Right kidney (tissue), 9 donors: ENCODE measurements at places on chromosomes 13 and 19.

- no peak for DNase-seq
These were observed 379.0 kb downstream of the EFNB2 start for GRCh38 chr13:106156468-106156867.

GRCh38 chr19:50906217-50906616 lies 5.0 kb downstream of the KLK4 start:
- DNase-seq, result no peak

DNA sequence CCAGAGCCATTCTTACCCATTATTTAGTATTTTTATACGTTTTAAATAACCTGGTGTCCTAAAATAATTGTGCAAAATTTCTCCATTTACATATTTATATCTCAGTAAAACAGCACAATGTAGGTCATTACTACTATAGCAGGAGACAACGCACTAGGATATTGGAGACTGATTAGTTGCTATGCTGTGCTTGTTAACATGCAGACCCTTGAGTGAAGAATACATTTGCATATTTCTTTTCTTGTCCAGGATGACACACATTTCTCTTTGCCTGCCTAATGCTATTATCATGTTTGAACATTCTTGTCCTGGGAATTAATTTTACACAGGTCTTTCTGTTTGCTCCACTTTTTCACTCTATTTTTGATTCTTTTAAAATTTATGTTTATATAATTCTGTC lies 823.8 kb upstream of the ATXN8OS start:
- no peak for DNase-seq

DNA sequence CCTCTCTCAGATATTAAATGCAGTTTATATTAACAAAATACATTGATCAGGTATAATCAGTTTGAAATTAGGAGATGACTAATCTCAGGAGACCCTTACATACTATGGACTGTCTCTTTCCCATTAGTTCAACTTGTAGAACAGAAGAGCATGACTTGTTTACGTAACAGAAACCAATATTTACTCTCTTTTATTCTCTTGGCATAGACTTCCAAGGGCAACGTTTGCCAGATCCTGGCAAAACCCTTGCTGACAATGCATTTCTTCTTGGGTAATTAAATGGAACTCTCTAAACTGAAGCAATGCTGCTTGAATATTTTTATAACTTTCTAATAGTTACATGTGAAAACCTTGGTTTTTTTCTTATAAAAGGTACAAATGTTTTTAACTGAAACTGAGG lies 68.3 kb upstream of the MYO16 start:
- no peak for DNase-seq

GRCh38 chr13:27192973-27193372 lies 21.4 kb upstream of the USP12 start:
- DNase-seq, result no peak

GRCh38 chr13:96817336-96817941 lies 176.8 kb downstream of the OXGR1 start:
- DNase-seq, result peak; percentile 11

DNA sequence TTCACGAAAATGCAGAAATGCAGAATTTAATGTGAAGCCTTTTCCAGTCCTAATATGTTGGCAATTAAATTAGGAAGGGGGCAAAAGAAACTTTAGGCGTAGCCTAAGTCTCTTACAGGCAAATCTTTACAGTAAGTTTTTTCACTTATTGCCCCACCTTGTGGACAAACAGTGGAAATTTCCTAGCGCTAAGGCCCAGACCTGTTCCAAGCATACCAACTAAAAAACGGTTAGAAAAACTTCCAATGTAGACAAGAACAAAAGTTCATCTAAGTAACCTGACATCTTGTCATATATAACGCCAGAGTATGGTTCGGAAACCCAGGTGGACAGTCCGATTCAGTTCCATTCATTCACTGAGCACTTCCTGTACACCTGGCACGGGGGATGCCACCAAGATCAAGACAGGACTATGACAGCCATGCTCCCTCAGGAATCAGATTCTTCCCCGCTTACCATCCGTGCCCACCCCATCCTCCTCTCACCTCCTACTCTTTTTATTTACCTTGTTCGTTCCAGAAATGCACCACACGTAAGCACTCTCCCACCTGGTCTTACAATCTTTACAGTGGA lies 4.9 kb downstream of the ZAR1L start:
- peak; percentile 58 for DNase-seq

- DNase-seq, result peak; percentile 59
These were observed 3.5 kb downstream of the LGALS7B start for GRCh38 chr19:38792250-38793111.

- no peak for DNase-seq
These were observed 70.7 kb downstream of the COL4A2 start for GRCh38 chr13:110377826-110378201.

DNA sequence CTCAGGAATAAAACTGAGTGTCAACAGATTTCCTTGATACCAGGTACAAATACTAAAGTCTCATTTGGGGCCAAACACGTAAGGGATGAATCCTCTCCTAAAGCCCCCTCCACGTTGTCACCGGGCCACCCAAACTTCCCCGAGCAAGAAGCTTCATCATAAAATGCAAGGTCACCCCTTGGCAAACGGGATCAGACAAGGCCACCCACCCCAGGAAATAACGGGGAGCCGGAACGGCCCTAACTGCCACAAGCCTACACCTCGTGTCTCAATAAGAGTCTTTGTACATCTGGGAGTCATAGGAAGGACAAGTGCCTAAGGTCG lies 717 bp downstream of the EEF2 start:
- DNase-seq, result no peak

GRCh38 chr19:21496876-21497275 lies 8.5 kb upstream of the ZNF429 start:
- DNase-seq, result no peak

DNA sequence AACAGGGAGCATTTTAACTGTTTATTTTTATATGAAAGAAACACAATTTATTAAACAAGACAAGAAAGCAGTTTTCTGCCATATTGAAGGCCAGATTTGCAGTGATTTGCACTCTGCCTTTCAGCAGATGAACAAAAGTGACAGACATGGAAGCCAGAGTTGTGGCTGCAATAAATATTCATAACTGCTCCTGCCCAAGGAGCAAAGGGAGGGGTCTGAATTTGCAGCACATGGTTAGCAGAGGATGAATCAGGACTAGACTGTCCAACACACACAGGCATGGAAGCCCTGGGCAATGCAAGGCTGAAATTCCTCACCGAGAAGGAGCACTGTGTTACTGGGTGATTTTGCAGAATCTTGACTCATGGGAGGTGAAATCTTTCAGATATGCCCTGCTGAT lies 418.2 kb downstream of the DCT start:
- no peak for DNase-seq

DNA sequence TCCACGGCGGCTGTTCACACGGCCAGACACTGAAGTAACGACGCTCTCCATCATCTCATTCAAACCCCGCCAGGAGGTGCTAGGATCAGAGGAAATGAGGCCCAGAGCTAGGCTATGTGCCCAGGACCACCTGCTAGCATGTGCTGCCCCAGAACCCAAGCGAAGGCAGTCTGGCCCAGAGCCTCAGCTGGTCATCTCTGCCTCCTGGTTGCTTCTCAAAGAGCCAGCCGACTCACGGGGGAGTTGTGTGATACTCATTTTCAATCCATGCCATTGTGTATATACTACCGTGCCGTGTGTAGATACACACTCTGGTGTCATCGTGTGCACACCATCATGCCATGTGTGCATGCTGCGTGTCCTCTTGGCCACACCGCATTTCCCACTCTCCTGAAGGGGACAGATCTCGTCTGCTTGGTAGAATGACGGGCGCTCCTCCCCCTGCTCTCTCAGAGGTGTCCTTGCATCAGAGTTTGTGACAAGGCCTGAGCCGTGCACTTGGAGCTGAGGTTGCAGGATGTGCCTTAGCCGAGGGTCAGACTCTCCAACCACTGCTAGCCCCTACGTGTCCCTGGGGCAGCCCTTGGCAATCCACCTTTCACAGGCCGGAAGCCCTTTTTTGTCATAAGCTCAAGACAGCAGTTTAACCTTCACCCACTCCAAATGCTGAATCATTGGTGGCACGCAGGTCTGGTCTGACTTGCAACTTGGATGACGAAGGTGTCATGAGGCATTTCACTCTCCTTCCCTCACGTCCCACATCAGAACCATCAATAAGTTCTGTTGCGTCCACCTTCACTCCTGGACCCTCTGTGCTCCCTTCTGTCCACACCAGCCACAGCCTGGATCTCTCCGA lies 130.4 kb downstream of the CRYL1 start:
- no peak for DNase-seq

- DNase-seq, result no peak
These were observed 12.6 kb upstream of the NDFIP2 start for GRCh38 chr13:79468402-79468801.

DNA sequence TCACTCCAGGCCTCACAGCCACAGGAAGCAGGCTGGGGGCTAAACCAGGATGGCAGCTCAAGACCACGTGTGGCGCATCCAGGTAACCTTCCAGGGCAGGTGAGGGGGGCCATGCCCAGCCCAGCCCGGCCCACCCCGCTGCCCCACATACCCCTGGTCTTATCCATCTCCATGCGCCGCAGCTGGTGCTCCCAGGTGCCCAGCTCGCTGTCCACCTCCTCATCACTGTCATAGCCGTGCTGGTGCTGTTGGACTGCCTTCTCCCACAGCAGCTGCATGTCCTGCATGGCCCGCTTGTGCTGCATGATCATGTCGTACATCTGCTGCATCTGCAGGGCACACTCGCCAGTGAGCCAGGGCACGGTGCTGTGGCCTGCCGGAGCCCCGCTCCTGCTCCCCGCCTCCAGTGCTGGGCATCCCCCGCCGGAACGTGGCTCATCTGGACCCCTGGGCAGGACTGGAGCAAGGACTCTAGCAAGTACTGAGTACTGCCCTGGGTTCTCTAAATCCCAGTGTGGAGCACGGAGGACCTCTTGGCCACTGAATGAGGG lies 6.0 kb upstream of the TM6SF2 start:
- no peak for DNase-seq

DNA sequence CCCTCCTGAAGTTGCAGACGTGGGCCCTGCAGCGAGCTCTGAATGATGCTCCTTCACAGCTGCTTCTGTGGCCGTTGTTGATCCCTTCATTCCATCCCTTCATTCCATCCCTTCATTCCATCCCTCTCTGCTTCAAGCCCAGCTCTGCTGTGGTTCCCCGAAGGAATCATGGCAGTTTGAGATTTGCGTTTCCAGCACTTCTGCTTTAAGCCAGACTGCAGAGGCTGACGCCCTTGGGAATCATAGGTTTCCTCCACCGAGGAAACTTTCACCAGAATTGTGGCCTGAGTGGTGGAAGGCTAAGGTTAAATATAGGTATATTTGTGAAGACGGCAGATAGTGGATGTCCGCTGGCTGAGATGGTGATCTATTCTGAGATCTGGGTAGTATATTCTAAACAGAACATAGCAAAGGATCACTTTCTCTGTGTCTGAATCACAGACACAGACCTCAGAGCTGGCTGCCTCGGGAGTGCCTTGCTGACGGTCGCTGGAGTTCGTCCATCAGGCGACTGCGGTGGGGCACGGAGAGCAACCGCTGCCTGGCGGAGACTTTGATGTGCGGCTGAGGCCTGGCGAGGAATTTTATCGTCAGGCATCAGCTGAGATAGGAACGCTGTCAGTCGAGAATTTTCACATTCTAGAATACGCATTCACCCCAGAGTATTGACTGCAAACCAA lies 42.8 kb upstream of the DCUN1D2 start:
- no peak for DNase-seq

- peak; percentile 51 for DNase-seq
These were observed 7.1 kb downstream of the SPRED3 start for GRCh38 chr19:38395381-38396114.

- DNase-seq, result no peak
These were observed 878.5 kb downstream of the UQCRFS1 start for GRCh38 chr19:28334419-28334818.

GRCh38 chr13:48750588-48751383 lies 97.1 kb downstream of the CYSLTR2 start:
- no peak for DNase-seq

DNA sequence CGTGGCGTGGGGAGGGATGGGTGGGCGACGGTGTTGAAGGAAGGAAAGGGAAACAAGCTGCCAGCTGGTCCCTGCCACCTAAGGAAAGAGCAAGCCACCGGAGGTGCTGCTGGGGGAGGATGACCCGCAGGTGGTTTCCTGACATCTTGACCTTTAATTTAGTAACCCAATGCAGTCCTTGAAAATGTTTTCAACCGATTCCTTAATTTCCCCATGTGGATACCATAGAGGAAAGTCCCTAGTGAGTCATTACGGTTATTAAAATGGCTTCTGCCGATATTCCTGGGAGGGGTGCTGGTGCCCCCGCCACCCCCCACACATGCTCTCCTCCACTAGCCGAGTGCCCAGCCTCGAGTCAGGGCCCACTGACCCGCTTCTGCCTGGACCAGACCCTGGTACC lies 6.3 kb upstream of the ANKRD10 start:
- DNase-seq, result no peak

GRCh38 chr13:100115693-100116254 lies 26.9 kb downstream of the PCCA start:
- no peak for DNase-seq

GRCh38 chr19:39692166-39692565 lies 12.1 kb upstream of the LGALS14 start:
- no peak for DNase-seq

GRCh38 chr19:53912653-53913052 lies 3.6 kb downstream of the CACNG7 start:
- DNase-seq, result no peak

DNA sequence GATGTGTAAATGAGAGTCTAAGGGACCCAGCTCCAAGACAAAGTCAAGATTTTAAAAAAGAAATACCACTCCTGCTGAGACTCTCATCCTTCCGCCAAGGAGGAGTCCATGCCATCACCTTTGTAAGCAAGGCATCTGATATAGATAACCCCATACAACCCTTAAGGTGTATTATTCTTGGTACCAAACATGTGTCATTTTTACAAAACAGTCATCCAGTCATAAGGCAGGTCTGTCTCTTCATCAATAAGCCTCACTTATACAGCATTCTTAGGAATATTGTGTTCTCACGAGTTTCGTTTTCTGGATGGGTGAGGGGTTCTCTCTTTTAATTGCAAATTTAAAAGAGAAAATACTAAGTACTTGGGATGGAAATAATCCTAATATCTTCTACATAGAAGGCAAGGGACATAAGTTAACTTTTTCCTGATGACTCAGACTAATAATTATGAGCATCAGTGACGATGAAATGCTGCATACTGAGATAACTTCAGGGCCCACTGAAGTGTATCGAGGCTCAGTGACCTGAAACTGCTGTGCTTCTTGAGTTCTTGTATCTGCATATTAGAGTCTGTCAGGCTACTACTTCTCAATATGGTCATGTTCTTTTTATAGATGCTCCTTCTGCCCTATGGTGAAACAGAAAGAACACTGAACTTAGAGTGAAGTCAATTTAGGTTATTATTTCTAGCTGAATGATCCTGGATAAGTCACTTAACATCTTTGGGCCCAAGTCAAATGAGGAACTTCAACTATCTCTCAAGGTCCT lies 166.6 kb downstream of the KLF12 start:
- DNase-seq, result no peak
